ENCODE measurements at places on chromosomes 16 and 17. TPM values are rescaled to one million over a fixed set of nuclear protein-coding genes. Genes with fewer than 3 reads are reported as not detected.

Gene GLIS2
- 21.3 TPM for polyA plus RNA-seq

Gene ALKBH5
- polyA plus RNA-seq = 40.4 TPM

DNA sequence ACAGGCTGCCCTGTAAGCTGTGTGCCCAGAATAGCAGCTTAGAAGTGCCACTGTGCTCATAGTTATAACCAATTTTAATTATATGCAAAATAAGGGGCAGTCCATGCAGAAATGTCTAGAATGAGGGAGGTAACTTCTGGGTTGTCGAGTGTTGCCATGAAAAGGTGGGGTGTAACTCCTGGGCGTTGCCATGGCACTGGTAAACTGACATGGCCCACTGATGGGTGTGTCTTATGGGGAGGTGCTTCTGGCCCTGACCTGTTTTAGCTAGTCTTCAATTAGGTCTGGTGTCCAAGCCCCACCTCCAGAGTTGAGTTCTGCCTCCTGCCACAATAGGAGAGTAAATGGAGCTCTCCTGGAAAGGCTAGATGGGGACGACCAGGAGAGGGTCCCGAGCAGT is 120.6 kb downstream of the SALL1 start:
- DNase-seq = no peak
- H3K27me3 ChIP-seq = no peaks in the 10 kb centered on the region

Gene GAS7
- 1.2 TPM for polyA plus RNA-seq

Gene KANSL1
- polyA plus RNA-seq = 18.7 TPM

DNA sequence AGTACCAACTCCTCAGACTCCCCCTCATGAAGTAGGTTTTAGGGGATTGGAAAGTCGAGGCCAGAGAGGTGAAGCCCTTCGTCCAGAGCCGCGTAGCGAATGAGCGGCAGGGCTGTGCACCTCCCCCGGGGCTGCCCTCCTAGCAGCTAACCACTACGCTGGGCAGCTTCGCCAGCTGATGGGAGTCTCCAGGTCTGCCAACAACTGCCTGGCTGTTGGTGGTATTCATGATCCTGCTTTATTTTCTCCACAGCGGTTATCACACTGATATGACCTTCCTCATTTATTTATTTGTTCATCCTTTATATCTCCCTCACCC is 773 bp upstream of the NETO2 start:
- no peaks in the 10 kb centered on the region for H3K4me1 ChIP-seq
- H3K36me3 ChIP-seq = no peaks in the 10 kb centered on the region
- H3K27ac ChIP-seq = no peak overlapping the region
- no peak overlapping the region for H3K4me3 ChIP-seq

Gene METTL26
- polyA plus RNA-seq = 158 TPM

Gene CDRT15
- polyA plus RNA-seq = not detected

All from aorta (tissue), 5 donors.